Calu3 (cell line): ENCODE measurements at places on chromosomes 6 and 20.

DNA sequence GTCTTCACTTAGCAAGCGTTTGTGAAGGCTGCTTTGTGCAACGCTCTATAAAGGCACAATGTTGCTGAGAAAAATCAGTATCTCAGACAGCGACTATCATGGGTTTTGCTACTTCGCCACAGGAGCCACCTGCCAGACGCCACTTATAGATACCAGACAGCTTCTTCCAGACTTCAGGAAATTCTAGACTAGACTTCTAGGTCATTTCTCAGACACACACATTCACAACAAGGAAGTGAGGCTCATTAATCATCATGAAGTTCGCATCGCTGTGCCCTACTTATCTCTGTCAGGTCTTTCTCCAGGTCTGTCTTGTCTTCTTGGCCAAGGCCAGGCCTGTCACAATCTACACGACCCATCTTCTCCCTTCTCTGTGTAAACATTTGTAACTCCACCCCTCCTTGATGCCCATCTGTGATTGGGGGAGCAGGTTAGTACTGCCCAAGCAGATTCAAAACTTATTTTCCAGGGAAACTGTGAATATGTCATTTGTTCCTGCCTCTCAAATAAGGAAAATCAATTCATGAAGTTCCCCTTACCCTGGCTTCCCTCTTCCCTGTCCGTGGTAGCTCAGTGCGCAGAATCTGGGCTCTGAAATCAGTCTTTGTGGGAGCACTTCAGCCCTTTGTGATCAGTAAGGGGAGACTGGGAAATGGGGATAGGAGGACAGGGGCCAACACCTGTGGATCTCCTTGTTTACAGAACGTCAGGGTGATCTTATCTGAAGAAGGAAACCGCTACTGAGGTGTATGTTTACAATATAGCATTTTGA lies 115.5 kb downstream of the TNFAIP3 start:
- H3K27ac ChIP-seq: no peak overlapping the region
- no peak for DNase-seq
- H3K27me3 ChIP-seq: no peaks in the 10 kb centered on the region
- peaks cover 8% of the 10 kb centered on the region for H3K4me1 ChIP-seq
- H3K36me3 ChIP-seq: no peaks in the 10 kb centered on the region

DNA sequence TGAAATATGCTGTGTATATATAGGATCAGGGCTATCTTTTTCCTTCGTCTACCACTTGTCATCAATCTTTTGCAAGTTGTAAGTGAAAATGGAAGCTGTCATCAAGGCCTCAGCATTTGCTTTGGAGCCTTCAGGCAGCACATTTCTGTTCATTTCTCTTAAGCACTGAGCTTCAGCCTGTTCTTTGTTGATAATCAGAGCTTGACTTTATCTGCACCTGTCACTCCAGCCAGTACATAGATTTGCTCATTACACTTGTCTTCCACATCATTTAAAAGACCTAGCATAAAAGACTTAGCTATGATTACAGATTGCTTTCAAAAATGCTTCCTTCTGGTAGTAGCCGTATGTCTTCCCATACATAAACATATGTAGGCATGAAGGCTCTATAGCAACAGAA lies 189.8 kb upstream of the GRIK2 start:
- no peaks in the 10 kb centered on the region for H3K4me1 ChIP-seq
- no peaks in the 10 kb centered on the region for H3K36me3 ChIP-seq
- DNase-seq: no peak
- H3K4me3 ChIP-seq: no peak overlapping the region
- no peaks in the 10 kb centered on the region for H3K27me3 ChIP-seq

DNA sequence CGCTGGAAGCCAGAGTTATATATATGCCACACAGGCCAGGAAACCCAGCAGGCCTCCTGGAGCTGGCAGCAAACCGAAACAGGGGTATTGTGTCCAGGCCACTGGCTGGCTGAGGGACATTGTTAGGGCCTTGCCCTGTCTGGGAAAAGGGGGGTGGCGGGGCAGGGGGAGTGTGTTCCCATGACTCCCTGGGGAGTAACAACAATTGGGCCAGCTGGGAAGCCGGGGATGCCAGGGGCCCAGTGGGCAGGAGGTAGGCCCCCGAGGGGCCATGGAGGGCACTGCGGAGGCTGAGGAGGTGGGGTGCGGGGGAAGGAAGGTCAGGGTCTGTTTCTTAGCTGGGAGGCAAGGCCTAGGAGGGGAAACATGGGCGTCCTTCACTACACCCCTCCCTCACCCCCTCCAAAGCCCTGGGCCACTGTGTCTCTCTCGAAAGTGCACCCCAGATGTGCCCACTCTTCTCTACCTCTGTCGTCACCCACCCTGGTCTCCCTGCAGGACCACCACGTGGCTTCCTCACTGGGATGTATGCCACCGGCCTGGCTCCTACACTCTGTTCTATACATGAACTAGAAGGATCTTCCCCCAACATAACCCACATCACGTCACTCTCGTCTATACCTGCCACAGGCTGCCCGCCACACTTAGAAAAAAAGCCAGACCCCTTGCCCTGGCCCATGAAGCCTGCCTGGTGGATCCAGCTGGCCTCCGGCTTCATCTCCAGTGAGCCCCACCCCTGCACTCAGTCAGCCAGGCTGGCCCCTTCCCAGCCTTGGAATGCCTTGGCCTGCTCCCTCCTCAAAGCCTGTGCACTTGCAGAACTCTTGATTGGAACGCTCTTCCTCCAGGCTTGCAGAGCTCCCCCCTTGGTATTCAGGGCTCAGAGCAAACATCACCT lies 7.8 kb upstream of the E2F1 start:
- peaks cover under 1% of the 10 kb centered on the region for H3K4me1 ChIP-seq
- no peak for DNase-seq
- H3K27me3 ChIP-seq: no peaks in the 10 kb centered on the region

DNA sequence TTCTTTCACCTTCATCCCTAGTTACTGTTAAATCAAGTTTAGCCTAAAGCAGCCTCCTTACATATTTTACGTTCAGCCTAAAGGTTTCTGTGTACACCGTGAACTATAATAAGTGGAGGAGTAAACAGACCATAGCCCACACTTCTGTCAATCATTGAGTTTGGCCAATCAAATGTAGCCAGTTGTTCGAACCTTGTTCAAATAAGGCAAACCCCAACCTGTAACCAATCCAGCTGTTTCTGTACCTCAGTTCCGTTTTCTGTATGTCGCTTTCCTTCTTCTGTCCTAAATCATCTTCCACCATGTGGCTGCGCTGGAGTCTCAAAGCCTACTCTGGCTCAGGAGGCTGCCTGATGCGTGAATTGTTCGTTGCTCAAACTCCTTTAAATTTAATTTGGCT lies 1.8 kb upstream of the FBXO30 start:
- no peak overlapping the region for H3K4me3 ChIP-seq
- H3K27ac ChIP-seq: no peak overlapping the region
- DNase-seq: no peak
- peaks cover 4% of the 10 kb centered on the region for H3K4me1 ChIP-seq

GRCh38 chr6:125207956-125208355 lies 54.4 kb downstream of the TPD52L1 start:
- no peaks in the 10 kb centered on the region for H3K27me3 ChIP-seq
- no peak overlapping the region for H3K27ac ChIP-seq
- H3K4me3 ChIP-seq: no peak overlapping the region
- H3K36me3 ChIP-seq: no peaks in the 10 kb centered on the region

DNA sequence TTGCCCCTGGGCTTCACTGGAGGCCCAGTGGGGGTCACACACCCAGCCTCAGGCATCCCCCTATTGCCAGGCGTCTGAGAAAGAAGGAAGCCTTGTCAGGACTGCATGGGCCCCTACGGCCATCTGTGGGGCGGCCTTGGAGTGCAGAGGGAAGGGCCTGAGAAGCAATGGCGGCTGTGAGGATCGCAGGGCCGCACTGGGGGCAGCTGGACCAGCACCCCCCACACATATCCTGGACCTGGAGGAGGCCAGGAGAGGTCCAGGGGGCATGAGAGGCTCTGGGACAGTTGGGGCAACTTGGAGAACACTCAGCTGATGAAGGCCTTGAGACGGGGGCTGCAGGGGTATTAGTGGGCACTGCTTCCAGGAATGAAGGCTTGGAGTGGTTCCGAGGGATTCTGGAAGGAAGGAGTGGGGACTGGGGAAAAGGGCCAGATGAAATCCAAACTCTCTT lies 16.5 kb downstream of the MDFI start:
- no peak overlapping the region for H3K4me3 ChIP-seq
- no peak overlapping the region for H3K27ac ChIP-seq
- H3K27me3 ChIP-seq: peaks cover 28% of the 10 kb centered on the region
- no peaks in the 10 kb centered on the region for H3K4me1 ChIP-seq
- no peak for DNase-seq
- H3K36me3 ChIP-seq: peaks cover 5% of the 10 kb centered on the region

DNA sequence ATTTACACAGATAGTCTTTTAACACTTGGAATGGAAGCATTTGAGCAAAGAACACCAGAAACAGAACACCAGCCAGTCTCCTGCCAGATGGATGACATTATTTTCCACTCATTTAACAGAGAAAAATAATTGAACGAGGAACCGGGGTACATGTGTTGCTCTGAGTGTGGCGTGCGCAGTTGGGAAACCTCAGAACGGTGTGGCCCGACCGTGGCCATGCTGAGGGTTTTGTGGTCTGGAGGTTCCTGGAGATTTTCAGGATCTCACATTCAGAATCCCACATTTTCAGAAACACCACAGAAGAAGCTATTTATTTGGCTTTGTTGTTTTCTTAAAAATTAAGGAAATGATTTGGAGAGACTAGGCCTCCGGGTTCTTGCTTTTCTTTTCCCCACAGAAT lies 126.9 kb upstream of the QKI start:
- H3K27me3 ChIP-seq: no peaks in the 10 kb centered on the region
- H3K36me3 ChIP-seq: no peaks in the 10 kb centered on the region
- H3K4me3 ChIP-seq: no peak overlapping the region
- peaks cover 9% of the 10 kb centered on the region for H3K4me1 ChIP-seq

- no peak overlapping the region for H3K27ac ChIP-seq
- no peaks in the 10 kb centered on the region for H3K27me3 ChIP-seq
- no peaks in the 10 kb centered on the region for H3K36me3 ChIP-seq
- no peak overlapping the region for H3K4me3 ChIP-seq
- no peaks in the 10 kb centered on the region for H3K4me1 ChIP-seq
- DNase-seq: no peak
These were observed 15.9 kb downstream of the KIZ start for GRCh38 chr20:21141825-21142224.

- H3K27me3 ChIP-seq: no peaks in the 10 kb centered on the region
- peaks cover 12% of the 10 kb centered on the region for H3K4me1 ChIP-seq
These were observed 50.1 kb upstream of the ASF1A start for GRCh38 chr6:118843685-118844390.

DNA sequence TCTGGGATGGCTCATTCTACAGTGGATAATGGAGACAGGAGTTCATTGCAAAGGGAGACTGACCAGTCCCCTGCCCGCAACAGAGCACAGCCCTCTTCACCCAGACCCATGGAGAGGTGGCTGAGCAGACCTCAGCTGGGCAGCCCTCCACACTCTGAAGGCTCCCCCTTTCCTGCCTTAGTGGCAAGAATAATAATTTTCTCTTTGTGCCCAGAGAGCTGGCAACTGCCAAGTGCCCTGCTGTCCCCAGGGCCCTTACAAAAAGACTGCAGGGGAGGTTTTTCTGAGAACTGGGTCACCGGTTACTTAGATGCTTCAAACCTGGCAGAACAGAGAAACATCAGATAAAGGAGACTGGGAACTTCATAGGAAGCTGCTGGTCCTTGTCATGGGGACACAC lies 35.4 kb upstream of the ZNFX1 start:
- no peak overlapping the region for H3K4me3 ChIP-seq
- H3K4me1 ChIP-seq: no peaks in the 10 kb centered on the region
- no peak overlapping the region for H3K27ac ChIP-seq
- H3K27me3 ChIP-seq: peaks cover 60% of the 10 kb centered on the region
- no peak for DNase-seq

GRCh38 chr6:17519120-17519519 lies 81.0 kb upstream of the FAM8A1 start:
- no peaks in the 10 kb centered on the region for H3K36me3 ChIP-seq
- no peaks in the 10 kb centered on the region for H3K4me1 ChIP-seq
- no peak overlapping the region for H3K27ac ChIP-seq
- H3K4me3 ChIP-seq: no peak overlapping the region

DNA sequence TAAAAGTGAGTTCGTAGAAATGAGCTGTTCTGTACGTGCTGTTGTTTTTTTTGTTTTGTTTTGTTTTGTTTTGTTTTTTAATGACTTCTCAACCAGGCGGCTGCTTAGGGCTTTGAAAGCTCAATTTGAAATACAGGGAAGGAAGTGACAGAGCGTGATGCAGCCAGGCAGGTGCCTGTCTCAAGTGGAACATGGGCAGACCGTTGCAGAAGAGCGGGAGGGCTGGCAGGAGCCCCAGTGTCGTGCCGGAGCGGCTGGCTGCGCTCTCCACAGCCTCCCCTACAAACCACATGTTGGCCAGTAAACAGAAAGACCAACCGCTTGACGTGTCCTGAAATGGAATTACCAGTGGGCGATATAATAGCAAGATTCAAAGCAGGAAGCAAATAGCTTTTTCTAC lies 164.9 kb upstream of the RREB1 start:
- no peak overlapping the region for H3K27ac ChIP-seq
- DNase-seq: no peak
- H3K36me3 ChIP-seq: no peaks in the 10 kb centered on the region
- no peaks in the 10 kb centered on the region for H3K27me3 ChIP-seq

GRCh38 chr6:45722876-45723275 lies 292.8 kb downstream of the CLIC5 start:
- H3K4me3 ChIP-seq: no peak overlapping the region
- no peak overlapping the region for H3K27ac ChIP-seq
- no peak for DNase-seq

- H3K36me3 ChIP-seq: no peaks in the 10 kb centered on the region
- H3K4me1 ChIP-seq: no peaks in the 10 kb centered on the region
- H3K27me3 ChIP-seq: no peaks in the 10 kb centered on the region
- no peak overlapping the region for H3K27ac ChIP-seq
- no peak overlapping the region for H3K4me3 ChIP-seq
- no peak for DNase-seq
These were observed 11.2 kb downstream of the CDC40 start for GRCh38 chr6:110191477-110191876.

GRCh38 chr6:63391203-63391970 lies 71.6 kb upstream of the LGSN start:
- no peak overlapping the region for H3K27ac ChIP-seq
- no peaks in the 10 kb centered on the region for H3K36me3 ChIP-seq
- no peaks in the 10 kb centered on the region for H3K27me3 ChIP-seq
- no peak for DNase-seq
- peaks cover 4% of the 10 kb centered on the region for H3K4me1 ChIP-seq
- no peak overlapping the region for H3K4me3 ChIP-seq

- H3K4me1 ChIP-seq: no peaks in the 10 kb centered on the region
- no peak for DNase-seq
- no peaks in the 10 kb centered on the region for H3K27me3 ChIP-seq
- no peak overlapping the region for H3K27ac ChIP-seq
- H3K36me3 ChIP-seq: no peaks in the 10 kb centered on the region
- no peak overlapping the region for H3K4me3 ChIP-seq
These were observed 73.3 kb upstream of the SGK1 start for GRCh38 chr6:134391205-134391604.
